GM13976 (cell line): ENCODE measurements at places on chromosomes 5 and 9.
A peak's percentile ranks its signal among the peaks of the same experiment; 100 is the strongest.

- no peak for DNase-seq
Measured at GRCh38 chr5:176675676-176676360, 28.5 kb downstream of the TSPAN17 start.

- DNase-seq: no peak
Measured at GRCh38 chr9:93108291-93109041, 12.4 kb downstream of the CARD19 start.

- DNase-seq: no peak
Measured at GRCh38 chr9:114613919-114614318, 2.8 kb downstream of the TMEM268 start.

DNA sequence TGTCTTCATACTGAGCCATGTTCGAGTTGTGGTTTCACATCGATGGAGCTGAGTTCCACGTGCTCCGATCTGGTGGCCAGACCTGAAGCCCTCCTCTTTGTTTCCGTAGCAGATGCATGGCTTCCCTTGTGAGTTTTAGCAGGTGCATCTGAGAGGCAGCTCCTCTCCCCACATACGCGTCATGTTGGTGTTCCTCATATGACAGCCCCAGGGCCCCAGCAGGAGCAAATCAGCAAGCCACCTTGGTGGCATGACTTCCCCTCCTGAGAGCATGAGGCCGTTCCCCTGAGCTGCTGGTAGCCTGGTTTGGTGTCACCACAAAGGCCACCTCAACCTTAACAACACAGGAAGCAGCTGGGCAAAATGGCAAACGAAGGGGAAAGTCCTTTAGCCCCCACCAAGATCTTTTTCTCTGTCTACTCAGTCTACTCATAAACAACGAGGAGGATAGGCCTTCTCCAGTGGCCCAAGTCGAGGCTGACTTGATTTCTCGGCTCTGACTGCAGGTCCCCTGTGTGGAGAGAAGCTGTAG is 5.9 kb downstream of the CYFIP2 start:
- DNase-seq: peak; percentile 69

GRCh38 chr5:157188270-157188669 is 7.6 kb downstream of the ITK start:
- DNase-seq: no peak

DNA sequence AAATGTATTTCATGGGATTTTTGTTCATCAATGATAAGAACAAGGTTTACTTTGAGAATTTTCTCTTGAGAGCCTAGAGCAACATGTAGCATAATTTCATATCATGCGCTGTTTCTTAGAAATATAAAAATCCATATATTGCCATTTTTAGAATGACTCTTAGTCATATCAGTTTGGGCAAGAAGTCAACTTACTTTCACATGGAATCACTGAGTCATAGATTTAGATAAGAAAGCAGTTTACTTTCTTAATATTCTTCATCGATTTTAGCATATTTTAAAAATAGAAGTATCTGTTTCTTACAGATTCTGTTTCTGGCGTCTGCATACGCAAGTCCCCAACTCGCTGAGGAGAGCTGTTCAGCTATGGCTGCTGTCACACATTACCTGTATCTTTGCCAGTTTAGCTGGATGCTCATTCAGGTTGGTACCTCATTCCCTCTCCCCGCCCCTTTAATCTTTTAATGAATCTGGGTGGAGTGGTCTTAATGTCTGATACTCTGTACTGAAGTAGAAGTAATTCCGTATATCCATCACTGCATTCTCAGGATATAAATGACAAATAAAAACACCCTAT is 406.6 kb downstream of the ADGRV1 start:
- DNase-seq: no peak

DNA sequence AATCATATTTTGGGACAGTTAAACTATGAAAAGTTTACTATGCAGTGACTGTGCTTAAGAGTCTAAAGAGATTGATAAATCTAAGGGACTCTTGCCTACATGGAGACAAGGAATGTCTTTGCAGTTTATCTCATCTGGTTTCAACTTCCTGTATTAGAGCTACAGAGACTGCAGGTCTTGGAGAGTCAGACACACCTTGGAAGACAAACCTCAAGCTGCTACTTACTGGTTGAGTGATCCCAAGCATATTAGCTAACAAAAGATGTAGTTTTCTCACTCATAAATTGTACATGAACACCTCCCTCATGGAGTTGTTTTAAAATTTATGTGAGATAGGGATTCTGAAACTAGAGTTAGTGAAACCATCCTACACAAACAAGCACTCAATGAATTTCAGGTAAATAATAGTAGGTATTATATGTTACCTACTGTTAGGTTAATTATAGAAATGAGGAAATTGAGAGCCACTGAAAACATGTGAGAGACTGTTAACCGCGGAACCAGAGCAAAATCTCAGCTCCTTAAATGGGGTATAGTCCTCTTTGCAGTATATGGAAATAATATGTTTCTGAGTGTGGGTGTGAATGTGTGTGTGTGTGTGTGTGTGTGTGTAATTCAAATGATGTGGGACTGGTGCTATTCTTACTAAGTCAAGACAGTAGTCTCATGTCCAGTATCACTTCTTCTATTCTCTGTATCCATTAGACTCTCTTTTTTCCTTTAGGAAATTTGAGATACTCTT is 752.1 kb downstream of the DTWD2 start:
- DNase-seq: peak; percentile 3

- no peak for DNase-seq
Measured at GRCh38 chr9:73152543-73152844, 829 bp downstream of the ANXA1 start.

GRCh38 chr5:38370358-38371100 is 112.2 kb downstream of the EGFLAM start:
- DNase-seq: no peak

DNA sequence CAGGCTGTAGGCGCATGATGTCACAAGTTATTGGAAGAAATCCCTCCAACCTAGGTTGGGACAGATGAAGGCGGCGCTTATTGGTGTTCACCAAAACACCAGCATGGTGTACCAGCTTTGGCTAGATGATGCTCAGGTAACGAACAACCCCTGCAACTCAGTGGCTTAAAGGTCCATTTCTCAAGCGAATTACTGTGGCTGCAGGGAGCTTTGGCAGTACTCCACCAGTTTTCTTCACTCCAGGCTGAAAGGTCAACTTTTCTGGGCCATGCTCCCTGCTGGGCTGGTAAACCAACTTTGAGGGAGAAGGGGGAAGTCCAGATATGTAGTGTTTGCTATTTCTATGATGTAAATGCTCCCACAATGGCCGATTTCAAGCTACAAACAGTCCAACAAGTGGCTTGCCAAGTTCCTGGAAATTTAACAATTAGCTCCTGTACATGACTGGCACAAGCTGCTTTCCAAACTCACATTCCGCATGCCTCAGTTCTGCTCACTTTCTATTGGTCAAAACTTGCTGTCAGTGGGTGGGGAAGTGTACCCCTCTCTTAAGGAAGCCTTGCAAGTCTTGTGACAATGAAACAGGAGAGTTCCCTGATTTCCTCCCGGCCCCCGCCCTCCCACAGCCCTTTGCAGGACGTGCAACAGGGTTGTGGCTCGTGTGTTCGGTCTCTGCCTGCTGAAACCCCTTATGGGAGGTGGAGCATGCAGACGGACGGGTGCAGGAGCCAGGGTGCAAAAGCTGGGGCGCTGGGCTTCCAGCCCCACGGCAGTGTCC is 588 bp upstream of the ZBED3 start:
- no peak for DNase-seq
